Non-pigmented ciliary epithelial cell (primary cell): ENCODE measurements at places on chromosomes 6 and 20.

GRCh38 chr6:149942461-149942829 is 631 bp downstream of the ULBP2 start:
- DNase-seq: no peak

GRCh38 chr6:40950986-40951698 is 87.9 kb downstream of the UNC5CL start:
- DNase-seq: no peak

GRCh38 chr6:27471365-27472115 is 1.4 kb downstream of the ZNF184 start:
- no peak for DNase-seq

DNA sequence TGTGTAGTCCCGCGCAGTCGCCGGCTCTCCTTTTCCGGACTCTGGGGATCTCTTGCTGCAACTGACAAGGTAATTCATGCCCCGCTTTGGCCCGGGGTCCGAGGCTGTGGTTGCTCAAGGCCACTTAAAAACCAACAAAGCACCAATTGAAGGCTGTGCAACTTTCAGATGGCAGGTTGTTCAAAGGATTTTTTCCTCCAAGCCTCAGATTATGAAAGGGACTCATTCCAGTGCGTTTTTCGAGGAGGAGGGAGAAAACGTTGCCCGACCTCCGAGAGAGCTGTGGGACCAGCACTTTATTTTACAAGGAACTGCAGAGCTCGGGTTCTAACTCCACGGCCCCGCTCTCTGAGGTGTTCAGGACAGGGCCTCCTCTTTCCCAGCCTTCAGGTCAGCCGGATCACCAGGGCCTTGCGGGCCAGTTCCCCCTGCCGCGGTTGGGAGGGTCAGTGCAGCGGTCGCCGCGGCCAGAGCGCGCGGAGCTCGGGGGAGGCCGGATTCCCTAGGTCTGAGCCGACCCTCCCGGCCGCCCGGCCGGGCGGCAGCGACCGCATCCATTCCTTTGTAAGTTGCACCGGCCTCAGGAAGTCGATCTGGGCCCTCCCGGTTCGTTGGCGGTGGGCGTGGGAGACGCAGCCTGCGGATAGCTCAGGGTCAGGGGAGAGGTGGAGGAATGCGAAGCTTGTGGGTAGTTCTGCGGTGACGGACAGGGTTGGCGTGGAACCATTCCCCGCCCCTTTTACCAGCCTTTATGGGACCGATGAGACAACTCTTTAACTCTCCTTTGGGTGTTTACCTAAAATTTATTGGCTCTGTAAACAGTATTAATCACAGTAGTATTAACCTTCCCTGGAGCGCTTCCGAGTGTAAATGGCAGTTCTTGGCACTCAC is 1.6 kb downstream of the UTRN start:
- DNase-seq: peak; percentile 72

GRCh38 chr6:126747728-126748540 is 370.5 kb upstream of the RSPO3 start:
- no peak for DNase-seq

GRCh38 chr6:155381673-155382337 is 67.5 kb upstream of the TFB1M start:
- DNase-seq: no peak

GRCh38 chr6:22929311-22929985 is 360.1 kb downstream of the HDGFL1 start:
- DNase-seq: no peak

GRCh38 chr6:134111062-134111677 is 58.7 kb upstream of the SLC2A12 start:
- peak; percentile 13 for DNase-seq

- peak; percentile 18 for DNase-seq
Observed at GRCh38 chr20:4375881-4376280, 345.8 kb upstream of the PRND start.

GRCh38 chr6:31125586-31126363 is 5.5 kb upstream of the CDSN start:
- no peak for DNase-seq

DNA sequence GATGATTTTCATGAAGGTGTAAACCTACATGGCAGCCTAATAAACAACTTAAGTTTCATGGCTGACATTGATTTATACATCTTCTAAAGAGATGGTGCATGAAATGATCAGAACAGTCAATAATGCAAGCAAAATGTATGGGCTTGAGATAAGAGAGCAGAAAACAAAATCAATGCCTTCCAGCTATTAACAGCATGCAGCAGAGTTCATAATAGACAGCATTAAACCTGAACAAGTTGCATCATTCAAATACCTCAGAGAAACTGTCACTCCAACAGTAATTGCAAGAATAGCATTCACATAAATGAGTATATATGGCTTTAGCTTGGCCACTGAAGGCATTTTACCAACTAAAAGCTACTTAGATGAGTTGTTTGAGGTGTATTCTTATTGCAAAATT is 319.6 kb upstream of the ARID1B start:
- no peak for DNase-seq

GRCh38 chr20:42795111-42795695 is 394.5 kb downstream of the PTPRT start:
- no peak for DNase-seq

- no peak for DNase-seq
Observed at GRCh38 chr6:25253351-25253750, 25.8 kb upstream of the CARMIL1 start.

GRCh38 chr6:127566651-127567050 is 10.3 kb upstream of the C6orf58 start:
- DNase-seq: no peak

- DNase-seq: no peak
Observed at GRCh38 chr20:36859282-36859555, 16.7 kb upstream of the TLDC2 start.

DNA sequence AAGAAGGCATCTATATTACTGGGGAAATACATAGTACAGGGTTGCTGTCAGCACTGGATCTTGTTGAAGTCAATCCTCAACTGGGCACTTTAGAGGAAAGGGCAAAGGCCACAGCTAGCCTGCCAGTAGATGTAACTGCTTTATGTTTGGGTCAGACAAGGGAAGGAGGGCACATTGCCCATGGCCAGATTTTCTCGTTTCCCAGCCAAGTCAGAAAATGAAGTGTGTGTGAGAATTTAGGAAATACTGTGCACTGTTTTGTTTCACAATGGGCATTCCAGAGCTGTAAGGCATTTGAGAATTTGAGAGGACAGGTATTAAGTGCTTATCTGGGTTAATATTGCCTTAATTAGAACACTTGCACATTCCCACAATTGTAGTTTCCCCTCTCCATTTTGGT is 183.9 kb upstream of the MCHR2 start:
- DNase-seq: no peak

DNA sequence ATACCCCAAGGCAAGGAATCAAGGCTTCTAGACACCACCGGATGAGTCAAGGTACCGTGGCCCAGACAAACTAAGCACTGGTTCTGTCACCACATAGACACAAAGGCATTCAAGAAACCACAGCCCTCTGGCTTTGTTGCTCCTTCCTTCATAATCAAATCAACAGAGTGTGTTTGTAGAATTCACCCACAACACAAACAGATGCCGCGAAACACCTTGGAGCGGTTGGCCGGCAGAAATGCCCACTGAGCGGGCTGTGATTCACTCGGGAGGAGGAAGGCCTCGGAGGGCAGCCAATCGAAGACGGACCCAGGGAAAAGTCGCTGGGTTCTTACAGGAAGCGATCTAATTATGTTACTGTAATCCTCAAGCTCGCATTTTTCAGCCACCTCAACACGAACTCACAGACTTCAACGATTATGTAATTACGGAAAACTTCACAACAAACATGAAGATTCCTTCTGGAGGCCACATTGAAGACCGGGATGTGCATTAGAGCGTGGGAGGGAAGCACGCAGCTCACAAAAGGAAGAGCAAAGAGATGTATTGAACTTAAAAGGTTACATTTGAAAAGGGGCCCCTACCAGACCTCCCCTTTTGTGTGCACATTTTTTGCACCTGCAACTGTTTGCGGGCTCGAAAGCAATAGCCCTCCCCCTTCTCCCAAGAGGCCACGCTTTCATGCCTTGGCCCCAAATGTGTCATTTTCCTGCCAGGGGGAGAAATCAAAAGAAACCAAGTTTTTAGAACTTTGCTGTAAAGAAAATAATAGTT is 184.7 kb upstream of the PREP start:
- no peak for DNase-seq

DNA sequence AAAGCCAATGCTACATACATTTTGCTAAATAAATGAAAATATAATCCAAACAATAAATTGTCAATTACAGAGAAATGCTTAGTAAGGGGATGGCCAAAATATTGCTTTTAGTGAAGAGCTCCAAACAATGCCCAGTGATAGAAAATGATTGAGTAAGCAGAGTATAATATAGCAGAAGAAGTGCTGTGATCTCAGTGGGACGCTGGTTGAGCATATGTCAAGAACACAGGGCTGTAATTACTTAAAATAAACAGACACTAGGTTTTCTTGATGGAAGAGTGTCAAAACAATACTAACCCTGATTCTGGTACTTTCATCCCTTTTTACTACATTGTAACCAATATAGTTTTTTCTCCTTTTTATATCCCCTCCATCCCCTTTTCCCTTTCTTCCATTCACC is 150.3 kb downstream of the GRIK2 start:
- DNase-seq: no peak

GRCh38 chr20:62652041-62652893 is 10.0 kb downstream of the SLCO4A1 start:
- peak; percentile 86 for DNase-seq

GRCh38 chr6:125101631-125102030 is 51.9 kb upstream of the TPD52L1 start:
- no peak for DNase-seq

GRCh38 chr6:77740380-77740779 is 87.5 kb downstream of the MEI4 start:
- peak; percentile 6 for DNase-seq

GRCh38 chr20:36408219-36408618 is 102.1 kb downstream of the DLGAP4 start:
- DNase-seq: no peak

GRCh38 chr6:103798166-103798565 is 1061.6 kb downstream of the HACE1 start:
- DNase-seq: no peak

GRCh38 chr6:37702314-37702713 is 4.6 kb upstream of the MDGA1 start:
- no peak for DNase-seq

DNA sequence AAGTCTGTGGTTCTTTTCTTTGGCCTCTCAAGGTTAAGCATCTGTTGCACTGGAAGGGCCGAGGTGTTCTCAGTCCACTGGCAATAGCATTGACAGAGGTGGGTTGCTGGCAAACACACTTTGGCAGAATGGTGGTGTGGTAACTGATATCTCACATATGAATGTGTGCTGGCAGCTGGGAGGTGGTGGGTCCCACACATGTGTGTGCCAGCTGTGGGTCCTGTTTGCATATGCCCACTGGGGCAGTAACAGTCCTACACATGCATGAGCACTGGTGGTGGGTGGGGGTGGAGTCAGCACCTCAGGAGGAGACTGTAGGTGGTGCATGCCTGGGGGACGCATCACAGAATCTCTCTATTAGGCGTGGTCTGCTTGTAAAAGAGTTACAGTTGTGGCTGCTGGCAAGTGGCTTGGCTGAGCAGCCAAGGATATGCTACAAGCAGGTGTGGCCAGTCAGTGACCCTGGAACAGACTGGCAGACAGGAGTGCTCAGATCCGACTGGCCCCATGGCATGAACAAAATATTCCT is 934.3 kb downstream of the GRIK2 start:
- DNase-seq: no peak

GRCh38 chr6:28985462-28986164 is 19.5 kb downstream of the ZNF311 start:
- peak; percentile 98 for DNase-seq

GRCh38 chr6:16345449-16346330 is 107.3 kb downstream of the GMPR start:
- DNase-seq: no peak

- peak; percentile 32 for DNase-seq
Observed at GRCh38 chr6:55636406-55637102, 57.6 kb upstream of the HMGCLL1 start.

- DNase-seq: no peak
Observed at GRCh38 chr20:57250607-57251343, 15.7 kb downstream of the BMP7 start.

GRCh38 chr6:121764493-121764892 is 329.0 kb downstream of the GJA1 start:
- no peak for DNase-seq

GRCh38 chr6:106426250-106426970 is 65.9 kb downstream of the CRYBG1 start:
- no peak for DNase-seq

DNA sequence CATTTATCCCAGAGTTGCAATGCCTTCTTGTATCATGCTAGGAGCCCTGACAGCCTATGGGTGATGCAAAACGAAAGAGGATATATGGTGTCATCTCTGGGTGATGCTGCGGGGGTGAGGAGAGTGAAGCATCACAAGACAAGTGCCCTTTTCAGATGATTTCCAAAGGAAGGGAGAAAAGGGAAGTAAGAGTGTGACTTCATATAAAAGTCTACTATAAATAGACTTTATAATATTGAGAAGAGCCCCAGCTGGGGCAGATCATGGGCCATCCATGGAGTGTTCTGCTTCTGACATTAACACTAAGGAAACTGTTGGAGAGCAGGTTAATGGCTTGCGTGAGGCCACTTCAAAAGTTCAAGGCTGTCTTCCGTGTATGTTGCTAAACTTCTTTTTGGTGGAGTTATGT is 4.4 kb downstream of the CD83 start:
- DNase-seq: no peak

GRCh38 chr20:40682104-40682981 is 6.7 kb downstream of the MAFB start:
- no peak for DNase-seq

- DNase-seq: no peak
Observed at GRCh38 chr6:89433252-89434149, 549 bp downstream of the ANKRD6 start.

GRCh38 chr6:21587961-21588480 is 5.5 kb upstream of the SOX4 start:
- no peak for DNase-seq

- DNase-seq: no peak
Observed at GRCh38 chr20:43138061-43138770, 51.5 kb downstream of the PTPRT start.

DNA sequence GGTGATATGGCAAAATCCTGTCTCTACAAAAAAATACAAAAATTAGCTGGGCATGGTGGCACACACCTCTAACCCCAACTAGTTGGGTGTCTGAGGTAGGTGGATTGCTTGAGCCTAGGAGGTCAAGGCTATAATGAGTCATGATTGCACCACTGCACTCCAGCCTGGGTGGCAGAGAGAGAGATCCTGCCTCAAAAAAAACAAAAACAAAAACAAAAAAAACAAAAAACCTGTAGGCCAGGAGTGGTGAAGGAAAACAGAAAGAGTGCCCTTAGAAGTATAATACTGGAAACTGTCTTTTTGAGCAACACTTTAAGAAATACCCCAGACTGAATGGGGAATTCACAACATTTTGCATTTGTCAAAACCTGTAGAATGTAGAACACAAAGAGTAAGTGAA is 85.3 kb downstream of the JARID2 start:
- no peak for DNase-seq

DNA sequence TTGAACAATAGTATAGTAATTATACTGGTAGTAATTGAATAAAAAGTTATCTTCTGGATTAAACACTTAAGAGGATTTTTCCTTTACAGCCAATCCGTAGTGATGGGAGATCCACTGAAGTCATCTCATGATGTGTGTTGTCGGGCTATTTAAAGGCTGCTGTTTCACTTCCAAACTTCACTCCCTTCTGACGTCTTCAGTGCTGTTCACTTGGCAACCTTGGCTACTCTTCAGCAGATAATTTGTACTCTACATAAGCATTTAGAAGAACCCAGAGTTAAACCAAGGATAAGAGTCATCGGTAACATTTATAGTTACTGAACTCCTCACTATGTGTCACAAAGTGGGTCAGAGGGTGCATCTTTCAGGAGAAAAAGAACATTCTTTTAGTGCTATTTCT is 179.1 kb upstream of the EYA4 start:
- DNase-seq: no peak
